Right lung (tissue), 10 donors: ENCODE measurements at places on chromosomes 2 and 18. TPM values are rescaled to one million over a fixed set of nuclear protein-coding genes. Genes with fewer than 3 reads are reported as not detected.

- DNase-seq: no peak
These were observed 8.6 kb upstream of the CDCA7 start for GRCh38 chr2:173346035-173346434.

- DNase-seq: no peak
These were observed 455.7 kb upstream of the TCF4 start for GRCh38 chr18:56043641-56044061.

DNA sequence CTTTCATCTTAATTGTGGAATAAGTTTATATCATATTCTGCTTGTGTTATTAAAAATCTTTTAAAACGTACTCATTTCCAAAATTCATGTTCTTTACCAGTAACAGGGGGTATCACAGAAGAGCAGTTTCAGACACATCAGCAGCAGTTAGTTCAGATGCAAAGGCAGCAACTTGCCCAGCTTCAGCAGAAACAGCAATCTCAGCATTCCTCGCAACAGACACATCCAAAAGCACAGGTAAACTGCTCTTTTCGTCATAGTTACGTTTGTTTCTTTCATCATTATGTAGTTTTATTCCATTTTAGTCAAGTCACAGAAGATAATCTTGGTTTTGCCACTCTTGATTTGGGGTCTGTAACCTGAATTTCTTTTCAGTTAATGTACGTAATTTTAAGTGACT lies 93.5 kb upstream of the KIF5C start:
- no peak for DNase-seq

DNA sequence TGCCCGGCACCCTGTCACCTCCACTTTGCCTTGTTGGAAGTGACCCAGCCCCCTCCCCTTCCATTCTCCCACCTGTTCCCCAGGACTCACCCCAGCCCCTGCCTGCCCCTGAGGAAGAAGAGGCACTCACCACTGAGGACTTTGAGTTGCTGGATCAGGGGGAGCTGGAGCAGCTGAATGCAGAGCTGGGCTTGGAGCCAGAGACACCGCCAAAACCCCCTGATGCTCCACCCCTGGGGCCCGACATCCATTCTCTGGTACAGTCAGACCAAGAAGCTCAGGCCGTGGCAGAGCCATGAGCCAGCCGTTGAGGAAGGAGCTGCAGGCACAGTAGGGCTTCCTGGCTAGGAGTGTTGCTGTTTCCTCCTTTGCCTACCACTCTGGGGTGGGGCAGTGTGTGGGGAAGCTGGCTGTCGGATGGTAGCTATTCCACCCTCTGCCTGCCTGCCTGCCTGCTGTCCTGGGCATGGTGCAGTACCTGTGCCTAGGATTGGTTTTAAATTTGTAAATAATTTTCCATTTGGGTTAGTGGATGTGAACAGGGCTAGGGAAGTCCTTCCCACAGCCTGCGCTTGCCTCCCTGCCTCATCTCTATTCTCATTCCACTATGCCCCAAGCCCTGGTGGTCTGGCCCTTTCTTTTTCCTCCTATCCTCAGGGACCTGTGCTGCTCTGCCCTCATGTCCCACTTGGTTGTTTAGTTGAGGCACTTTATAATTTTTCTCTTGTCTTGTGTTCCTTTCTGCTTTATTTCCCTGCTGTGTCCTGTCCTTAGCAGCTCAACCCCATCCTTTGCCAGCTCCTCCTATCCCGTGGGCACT lies 4.5 kb downstream of the RETREG2 start:
- DNase-seq: no peak

GRCh38 chr2:118611691-118612090 lies 235.8 kb downstream of the EN1 start:
- DNase-seq: no peak

Gene UGT1A8
- not detected for polyA plus RNA-seq
